GM23338 (cell line): ENCODE measurements at places on chromosomes 13 and 19.

DNA sequence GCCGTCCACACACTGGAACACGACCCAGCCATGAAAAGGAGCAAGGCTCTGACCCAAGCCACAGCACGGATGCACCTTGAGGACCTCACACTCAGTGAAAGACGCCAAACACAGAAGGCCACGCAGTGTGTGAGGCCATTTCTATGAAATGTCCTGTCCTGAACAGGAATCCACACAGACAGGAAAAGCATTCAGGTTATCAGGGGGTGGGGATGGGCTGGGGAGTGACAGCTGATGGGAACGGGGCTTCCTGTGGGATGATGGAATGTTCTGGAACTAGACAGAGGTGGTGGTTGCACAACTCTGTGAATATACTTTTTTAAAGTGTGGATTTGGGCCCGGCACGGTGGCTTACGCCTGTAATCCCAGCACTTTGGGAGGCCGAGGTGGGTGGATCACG lies 30.6 kb downstream of the GPX4 start:
- no peak for DNase-seq

GRCh38 chr19:6030214-6030507 lies 52.2 kb upstream of the RANBP3 start:
- no peak for DNase-seq

DNA sequence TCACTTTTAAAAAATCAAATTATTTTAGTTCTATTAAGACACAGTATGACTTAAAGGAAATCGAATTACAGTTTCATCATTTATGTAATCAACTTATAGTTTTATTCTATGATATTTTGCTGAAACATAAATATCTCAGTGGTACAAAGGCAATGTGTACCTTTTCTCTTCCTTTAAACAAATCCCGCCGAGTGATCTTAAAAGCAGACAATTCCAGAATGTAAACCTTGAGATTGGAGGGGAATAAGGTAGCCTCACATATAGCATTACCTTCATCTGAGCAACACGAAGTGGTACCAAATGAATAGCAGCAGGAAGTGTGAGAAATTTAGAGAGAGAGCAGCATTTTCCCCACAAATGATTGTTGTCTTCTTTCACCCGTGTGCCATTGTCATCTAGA lies 842.2 kb upstream of the GPC6 start:
- no peak for DNase-seq

DNA sequence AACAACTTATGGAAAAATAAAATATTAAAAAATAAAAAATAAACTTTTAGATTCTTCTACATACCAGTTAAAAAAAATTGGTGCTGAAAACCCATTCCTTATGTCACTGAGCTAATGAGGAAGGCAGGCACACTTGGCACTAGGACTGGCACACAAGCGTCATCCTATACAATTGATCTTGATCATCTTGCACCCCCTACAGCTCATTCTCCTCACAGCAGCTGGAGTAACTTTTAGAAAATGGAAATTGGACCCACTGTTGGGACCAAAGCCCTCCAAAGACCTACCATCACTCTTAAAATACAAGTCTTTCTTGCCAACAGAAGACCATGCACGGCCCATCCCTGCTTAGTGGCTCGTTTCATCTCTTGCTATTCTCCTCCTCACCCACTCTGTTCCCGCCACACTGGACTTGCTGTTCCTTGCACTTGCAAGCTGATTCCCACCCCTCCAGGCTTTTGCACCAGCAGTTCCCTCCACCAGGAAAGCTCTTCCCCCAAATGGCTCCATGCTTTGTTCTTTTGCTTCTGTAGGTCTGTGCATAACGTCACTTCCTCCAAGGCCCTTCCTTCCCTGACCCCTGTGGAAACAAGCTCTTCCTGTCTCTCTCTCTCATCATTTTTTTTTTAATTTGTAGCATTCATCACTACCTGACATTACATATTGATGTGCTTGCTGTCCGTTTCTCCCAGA lies 11.6 kb downstream of the CTU1 start:
- peak; percentile 57 for DNase-seq

DNA sequence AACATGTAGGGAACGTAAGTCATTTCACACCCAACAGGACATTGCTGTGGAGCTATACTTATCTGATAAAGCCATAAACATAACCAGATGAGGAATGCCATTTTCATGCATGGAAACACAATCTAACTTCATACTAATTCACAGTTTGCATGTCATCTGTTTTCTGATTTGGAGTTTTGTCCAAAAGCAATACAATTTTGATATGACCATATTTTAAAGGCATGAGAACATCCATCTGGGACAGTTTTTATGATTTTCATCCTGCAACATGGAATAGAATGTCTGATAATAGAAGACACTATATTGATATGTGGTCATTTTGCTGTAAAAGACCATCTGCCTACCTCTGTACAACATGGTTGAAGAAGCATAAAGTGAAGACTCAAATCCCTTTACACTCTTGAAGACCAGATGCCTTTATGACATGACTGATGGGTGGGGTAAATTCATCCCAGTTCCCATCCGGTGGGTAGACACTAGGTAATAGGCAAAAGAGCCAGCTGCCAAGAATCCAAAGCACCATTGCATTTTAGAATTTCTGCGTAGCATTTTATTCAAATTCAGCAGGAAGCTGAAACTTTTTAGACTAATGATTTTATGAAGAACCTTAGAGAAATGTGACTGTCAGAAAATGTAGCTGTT lies 309.8 kb downstream of the LMO7 start:
- no peak for DNase-seq

GRCh38 chr13:113838711-113839201 lies 25.1 kb downstream of the GAS6 start:
- no peak for DNase-seq

- no peak for DNase-seq
These were observed 125.1 kb downstream of the NALCN start for GRCh38 chr13:101291206-101291605.

DNA sequence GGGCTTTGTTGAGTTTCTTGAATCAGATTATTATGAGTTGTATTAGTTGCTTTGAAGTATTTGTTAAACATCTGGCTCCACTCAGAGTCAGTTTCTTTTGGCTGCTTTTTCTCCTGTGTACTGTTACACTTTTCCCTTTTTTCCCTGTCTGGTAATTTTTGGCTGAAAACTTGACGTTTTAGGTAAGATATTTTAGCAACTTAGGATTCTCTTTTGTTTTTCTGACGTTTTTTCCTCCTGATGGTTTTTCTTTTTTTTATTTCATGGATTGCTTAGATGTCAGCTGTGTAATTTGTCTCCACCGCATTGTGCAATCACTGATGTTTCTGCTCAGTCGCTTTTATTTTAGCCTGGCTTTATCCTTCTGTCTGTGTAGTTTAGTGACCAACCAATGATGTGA lies 20.7 kb downstream of the RFC3 start:
- DNase-seq, result no peak

DNA sequence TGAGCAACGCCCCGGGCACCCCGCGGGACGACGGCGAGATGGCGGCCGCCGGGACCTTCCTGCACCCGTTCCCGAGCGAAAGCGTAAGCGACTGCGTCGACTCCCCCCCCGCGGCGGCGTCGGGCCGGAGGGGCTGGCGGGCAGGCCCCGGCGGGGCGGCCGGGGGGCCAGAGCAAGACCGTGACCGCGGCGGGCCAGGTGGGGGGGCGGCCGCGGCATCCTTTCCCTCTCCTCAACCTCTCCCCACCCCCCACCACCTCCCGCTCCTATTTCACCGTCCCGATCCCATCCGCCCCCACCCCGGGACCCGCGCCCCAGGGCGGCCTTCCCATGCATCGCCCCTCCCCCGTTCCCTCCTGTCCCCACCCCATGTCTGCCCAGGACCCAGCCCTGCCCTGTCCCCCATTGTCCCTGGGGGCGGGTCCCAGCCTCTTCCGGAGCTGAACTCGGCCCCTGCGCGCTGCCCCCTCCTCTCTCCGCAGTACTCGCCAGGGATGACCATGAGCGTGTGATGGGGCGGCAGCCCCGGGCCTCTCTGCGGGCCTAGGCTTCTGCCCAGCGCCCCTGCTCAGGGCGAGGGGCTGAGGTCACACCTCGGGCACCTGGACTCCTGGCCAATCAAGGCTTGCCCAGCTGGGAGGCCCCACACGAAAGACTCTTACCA lies 4.1 kb downstream of the ISYNA1 start:
- DNase-seq, result peak; percentile 85

GRCh38 chr13:66899955-66900354 lies 330.2 kb downstream of the PCDH9 start:
- no peak for DNase-seq

- DNase-seq, result no peak
These were observed 43.9 kb upstream of the FRY start for GRCh38 chr13:31987535-31988170.

DNA sequence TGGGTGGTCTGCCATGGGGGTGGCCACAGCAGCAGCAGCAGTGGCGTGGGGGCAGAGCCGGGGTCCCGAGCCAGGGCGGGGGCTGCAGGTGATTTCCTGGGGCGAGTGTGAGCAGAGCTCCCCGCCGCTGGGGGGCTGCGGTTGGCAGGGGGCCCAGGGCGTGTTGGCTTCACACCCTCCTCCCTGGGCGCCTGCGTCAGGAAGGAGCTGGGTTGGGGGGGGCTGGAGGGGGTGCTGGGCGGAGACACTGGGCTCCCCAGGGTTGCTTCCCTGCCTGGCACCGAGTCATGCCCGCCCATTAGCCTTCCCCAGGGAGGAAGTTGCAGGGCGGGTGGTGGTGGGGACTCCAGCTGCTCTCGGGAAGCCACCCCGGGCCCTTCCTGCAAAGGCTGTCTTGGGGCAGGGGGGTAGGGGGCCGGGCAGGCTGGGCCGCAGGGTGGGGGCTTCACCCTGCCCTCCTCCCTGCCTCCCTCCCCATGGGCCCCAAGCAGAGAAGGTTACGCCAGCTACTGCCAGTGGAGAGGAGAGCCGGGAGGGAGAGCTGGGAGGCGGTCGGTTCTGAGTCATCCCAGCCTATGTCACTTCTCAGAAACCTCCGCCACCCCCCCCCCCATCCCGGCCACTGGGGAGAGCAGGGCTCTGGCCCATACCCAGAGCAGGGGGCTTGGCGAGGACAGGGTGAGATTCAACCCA lies 4.6 kb downstream of the MIDN start:
- no peak for DNase-seq
